ENCODE measurements at places on chromosomes 6 and 20.
A peak's percentile ranks its signal among the peaks of the same experiment; 100 is the strongest.

DNA sequence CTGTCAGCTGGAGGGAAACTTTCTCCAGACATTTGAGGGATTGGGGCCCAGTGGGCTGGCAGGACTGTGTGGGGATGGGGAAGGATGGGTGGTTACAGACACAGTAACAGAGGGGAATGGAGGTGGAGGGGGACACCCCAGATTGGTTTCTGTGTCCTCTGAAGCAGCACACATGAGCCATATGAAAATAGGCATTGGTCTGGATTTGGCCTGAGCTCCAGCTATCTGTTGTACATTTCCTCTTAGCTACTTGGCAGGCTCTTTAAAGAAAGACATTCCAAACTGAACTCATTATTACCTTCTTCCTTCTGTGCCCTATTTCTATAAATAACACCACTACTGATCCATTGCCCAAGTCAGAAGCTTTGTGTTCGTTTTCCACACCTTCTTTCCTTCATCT lies 72.0 kb upstream of the PRL start:
- DNase-seq: no peak

DNA sequence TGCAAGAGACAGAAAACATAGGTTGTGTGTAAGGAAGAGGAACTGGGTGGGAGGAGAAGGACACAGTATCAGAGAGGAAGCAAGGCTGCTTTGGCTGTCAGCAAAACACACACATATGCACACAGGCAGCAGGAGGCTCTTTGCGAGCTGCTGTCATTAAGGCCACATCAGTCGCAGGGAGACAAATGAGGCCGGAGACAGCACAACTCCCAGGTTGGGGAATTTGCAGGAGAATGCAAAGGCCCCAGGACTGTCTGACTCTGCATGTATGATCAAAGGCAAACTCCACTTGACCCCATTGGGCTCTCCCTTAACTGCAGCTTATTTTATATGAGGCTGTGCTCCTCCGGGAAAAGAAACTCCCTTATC lies 35.3 kb downstream of the METTL24 start:
- DNase-seq: no peak

GRCh38 chr20:43853918-43854317 lies 60.7 kb upstream of the TOX2 start:
- DNase-seq: no peak

DNA sequence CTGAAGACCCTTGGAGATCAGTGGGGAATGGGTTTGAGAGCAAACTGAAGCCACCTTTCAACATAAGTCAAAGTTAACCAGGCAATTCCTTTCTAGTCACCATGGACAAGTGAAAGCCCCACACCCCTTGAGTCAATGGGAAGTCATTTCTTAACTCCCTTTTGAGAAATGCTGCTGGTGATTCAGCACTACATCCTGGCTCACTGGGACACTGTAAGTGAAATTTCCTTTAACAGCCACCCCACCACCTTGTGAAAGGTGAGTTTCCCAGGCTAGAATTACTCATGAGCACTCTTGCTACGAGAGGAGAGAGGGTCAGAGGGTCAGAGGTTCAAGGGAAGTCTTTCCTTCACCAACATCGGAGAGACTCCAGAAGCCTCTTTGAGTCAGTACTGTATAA lies 93.3 kb upstream of the MARCKS start:
- DNase-seq: no peak

GRCh38 chr6:111973118-111973761 lies 80.7 kb upstream of the CCN6 start:
- DNase-seq: peak; percentile 62

DNA sequence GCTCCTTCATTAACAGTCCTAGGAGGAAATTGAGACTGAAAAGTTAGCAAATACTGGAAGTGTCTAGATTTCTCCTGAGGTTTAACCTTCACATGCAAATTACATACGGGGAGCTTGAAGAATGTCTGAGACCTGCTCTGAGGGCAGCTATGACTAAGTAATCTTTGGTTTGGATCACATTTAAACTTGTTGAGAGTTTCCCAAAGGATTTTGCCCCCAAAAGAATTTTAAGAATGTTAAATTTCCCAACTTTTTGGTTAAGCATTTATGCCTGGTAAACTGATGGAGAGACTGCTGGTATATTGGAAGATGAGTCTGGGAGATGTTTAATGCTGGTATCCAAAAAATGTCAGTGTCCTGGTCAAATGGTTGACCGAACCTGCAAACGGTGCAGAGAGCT lies 97.0 kb downstream of the RREB1 start:
- no peak for DNase-seq

DNA sequence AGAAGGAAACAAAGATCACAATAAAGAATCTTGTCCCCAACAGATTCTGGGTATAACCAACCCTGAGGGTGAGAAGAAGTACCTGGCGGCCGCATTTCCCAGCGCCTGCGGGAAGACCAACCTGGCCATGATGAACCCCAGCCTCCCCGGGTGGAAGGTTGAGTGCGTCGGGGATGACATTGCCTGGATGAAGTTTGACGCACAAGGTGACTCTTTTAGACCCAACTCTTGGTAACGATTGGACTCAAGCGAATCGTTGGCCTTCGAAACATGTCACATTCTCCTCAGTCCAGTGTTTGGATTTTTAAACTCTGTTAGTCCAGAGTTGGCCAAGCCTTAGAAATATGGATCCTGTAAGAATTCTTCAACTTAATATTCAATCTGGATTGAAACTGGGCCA lies 2.6 kb downstream of the PCK1 start:
- DNase-seq: no peak

- no peak for DNase-seq
Measured at GRCh38 chr6:40569162-40569910, 17.8 kb downstream of the LRFN2 start.

DNA sequence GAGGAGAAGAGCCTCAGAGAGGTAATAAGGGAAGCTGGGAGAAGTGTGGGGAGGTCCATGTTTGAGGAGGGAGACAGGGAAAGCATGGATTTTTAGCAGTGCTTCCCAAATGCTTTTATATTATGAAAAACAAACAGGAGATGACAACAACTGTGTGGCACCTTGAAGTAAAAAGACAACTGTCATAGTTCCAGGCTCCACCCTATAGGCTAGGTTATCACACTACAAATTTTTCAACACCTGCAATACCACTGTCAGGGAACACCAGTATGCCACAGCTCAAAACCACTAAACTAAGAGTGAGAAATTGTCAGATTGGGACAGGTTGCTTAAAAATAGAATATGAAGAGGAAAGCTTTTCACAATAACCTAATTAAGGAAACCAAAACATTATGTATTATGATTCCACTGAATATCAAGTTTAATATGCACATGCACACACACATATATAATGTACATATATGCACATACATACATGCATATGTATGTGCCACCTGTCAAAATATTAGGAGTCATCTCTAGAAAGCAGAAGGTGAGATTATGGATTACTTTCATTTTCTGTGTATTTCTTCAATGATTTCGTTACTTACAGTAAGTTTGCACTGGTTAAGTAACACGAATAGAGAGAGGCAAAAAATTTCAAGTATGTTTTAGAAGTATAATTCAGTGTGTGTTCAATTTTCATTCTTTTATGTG lies 261.2 kb downstream of the PTPRK start:
- no peak for DNase-seq

DNA sequence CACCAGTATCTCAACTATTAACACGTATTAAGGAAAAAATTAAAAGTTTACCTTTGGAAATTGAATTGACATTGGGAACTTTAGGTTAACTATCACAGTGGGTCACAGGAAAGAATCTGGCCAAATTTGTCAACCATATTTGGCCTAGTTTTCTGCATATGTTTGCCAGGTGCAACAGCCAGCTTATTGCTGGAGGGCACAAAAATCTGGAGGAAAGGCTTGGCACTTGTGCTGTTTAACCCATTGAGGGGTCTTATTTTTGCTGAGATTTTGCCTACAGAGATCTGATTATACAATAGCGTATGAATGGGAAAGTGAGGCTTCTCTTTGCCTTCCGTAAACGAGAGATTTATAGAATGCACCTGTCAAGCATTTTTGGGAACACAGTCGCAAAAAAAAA lies 190.4 kb downstream of the PRL start:
- DNase-seq: no peak

- no peak for DNase-seq
Measured at GRCh38 chr20:54116550-54117235, 46.3 kb upstream of the BCAS1 start.

- DNase-seq: peak; percentile 70
Measured at GRCh38 chr6:33313709-33314514, at the start of gene TAPBP. Gene TAPBP (minus strand): TSS chr6:33314078. CDS start chr6:33314041, 37 bp downstream.
